Omental fat pad (tissue), 4 donors: ENCODE measurements at places on chromosomes 13 and 19. TPM values are rescaled to one million over a fixed set of nuclear protein-coding genes. Genes with fewer than 3 reads are reported as not detected.
A peak's percentile ranks its signal among the peaks of the same experiment; 100 is the strongest.

GRCh38 chr13:99724633-99725517 lies 223.6 kb downstream of the TM9SF2 start:
- no peak for DNase-seq

DNA sequence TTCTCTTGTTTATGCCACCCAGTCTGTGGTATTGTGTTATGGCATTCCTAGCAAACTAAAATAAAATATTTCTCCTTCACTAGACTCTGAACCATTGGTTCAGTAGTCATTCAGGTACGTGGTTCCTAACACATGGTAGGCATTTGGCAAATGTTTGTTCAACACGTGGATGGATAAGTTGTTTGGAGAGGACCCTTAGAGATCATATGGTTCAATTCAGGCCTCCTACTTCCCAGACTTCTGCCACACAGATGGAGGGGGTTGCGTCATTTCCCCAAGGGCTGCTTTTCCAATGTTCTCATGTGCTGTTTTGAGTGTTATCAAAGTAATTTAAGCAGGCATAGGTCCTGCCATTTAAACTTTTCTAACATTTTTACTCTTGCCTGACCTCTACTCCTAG lies 6.7 kb downstream of the CXCL17 start:
- no peak for DNase-seq

DNA sequence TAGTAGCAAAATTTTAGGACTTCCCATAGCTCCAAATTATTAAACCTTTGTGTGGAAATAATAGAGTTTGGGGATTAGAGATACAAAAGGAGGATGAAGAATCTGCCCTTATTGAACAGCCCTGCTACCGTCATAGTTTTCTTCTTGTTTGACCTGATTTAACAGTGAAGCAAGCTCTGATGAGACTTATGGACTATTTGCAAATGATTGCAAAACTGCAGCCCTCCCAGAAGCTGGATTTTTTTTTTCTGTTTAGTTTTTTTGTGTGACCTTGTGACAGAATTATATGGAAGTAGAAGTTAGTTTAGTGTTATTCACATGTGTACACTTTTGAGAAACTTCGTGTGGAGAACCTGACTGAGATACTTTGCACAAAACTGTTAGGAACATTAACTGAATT lies 267.8 kb downstream of the KCNRG start:
- no peak for DNase-seq

DNA sequence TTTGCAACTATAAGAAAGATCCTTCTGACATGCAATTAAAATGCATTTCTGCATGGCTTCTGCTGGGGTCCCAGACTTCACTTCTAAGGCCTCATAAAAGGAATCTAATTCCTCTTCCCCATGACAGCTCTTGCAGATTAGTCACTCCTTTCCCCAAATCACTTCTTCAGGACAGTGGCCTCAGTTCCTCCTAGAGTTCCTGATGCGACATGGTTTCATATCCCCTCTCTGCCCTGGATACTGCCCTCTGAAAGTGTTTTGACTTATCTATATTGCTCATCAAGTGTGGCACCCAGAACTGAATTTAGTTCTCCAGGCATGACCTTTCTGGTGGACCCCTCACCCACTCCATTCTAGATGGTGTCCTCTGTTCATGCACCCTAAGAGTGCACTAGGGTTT lies 238.1 kb downstream of the FOXO1 start:
- DNase-seq: no peak

DNA sequence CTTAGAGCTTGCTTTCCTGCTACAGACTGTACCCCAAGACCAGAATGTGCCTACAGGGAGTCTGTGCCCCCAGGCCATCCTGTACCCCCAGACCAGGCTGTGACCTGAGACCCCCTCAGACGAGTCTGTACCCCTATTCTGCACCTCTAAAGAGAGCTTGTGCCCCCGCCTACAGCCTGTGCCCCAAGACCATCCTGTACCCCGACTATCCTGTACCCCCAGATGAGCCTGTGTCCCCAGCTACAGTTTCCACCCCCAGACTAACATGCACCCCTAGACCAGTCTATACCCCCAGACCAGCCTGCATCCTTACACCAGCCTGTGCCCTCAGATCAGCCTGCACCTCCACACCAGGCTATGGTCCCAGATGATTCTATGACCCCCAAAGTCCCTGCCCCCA lies 2.0 kb downstream of the CACNG6 start:
- DNase-seq: no peak

DNA sequence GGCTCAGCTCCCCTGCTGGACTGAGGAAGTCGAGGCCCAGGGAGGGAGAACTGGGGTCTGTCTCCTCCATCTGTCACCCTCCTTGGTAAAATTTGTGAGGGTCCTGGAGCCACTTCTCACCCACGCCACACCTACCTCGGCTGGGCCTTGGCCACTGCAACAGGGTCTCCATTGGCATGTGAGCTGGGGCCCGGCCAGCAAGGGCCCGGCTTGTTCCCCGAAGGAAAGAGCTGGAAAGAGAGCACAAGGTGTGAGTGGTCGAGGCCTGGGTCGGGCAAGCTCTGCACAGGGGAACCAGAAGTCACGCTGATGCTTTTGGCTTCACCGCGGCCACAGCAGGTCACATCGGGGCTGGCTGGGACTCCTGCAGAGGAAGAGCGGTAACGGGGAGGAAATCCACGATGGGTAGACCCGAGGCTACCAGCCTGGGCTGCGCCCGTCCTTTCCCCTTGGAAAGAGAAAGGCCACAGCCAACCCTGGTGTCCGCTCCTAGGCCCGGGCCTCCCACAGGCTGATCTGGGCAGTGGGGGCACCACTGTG lies 9.0 kb downstream of the NANOS3 start:
- DNase-seq: no peak

GRCh38 chr19:35757231-35757748 lies 461 bp upstream of the HSPB6 start:
- DNase-seq: peak; percentile 53

DNA sequence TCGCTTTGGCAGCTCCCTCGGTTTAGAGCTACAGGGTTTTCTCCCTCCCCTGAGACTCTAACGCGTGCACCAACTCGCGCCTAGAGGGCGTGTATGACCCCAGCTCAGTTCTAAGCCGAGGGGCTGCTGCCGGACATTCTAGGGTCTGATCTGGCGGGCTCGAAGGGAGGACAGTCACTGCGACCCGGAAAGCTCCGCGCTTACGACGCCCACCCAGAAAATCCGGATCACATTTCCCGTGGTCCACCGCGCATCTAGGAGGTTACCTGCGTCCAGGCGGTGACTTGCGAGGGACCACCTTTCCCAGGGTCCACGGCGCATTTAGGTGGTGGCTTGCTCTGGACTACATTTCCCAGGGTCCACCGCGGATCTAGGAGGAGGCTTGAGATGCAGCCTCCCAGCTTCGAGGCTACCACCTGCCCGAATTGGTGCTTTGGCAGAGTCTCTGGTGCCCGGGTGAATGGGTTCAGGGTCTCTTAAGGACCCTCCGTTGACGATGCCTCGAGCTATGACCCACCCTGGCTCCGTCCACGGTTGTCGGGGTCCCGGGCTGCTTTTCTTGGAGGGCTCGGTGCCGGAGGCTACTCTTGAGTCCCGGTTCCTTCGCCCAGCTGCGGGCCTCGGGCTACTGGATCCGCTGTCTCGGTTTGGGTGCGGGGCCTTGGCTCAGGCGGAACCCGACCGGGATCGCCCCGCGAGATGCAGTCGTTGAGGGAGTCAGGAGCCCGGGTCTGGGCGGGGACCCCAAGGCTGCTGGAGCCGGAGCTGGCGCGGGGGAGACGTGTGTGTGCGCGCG lies 30.5 kb downstream of the ZNF146 start:
- DNase-seq: no peak

DNA sequence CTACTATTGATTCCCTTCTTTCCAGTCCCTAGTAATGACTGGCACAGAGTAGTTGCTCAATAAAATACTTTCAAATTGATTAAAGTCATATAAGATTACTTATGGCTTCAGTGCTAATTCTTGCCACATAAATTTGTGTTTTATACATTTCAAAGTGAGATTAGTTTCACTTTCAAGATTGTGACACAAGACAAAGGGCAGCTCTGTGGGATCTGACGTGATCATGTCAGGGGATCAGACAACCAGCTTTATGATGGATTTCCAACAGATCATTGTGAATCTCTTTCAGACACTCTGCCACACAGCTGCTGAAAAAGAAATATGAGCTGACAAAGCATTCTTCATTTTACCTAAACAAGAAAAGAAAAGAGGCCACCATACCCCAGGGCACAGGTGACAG lies 73.4 kb upstream of the POMP start:
- no peak for DNase-seq

DNA sequence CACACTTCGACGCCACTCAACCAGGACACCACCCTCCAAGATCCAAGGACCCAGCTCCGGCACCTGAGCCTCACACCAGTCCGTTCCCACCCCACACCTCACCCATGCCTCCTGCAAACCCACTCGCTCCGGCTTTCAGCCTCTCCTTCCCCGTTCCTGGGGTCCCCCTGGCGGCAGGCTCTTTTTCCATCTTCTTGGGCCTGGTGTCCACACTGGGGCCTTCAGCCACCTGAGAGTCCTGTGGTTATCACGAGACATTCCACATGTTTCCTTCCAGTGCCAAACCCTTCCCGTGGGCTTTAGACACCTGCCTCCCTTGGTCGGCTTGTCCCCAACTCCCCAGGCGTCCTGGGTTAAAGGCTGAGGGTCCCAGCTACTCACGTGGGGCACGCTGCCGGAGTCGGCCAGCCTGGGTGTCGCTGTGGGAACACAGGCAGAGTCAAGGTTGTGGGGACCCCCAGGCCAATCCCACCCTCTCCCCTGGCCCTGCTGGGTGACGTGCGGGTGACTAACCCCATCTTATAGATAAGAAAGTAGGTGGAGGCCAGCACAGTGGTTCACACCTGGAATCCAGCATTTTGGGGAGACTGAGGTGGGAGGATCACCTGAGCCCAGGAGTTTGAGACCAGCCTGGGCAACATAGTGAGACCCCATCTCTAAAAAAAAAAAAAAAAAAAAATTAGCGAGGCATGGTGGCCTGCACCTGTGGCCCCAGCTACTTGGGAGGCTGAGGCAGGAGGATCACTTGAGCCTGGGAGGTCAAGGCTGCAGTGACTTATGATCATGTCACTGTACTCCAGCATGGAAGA lies 1.9 kb downstream of the JSRP1 start:
- DNase-seq: no peak

DNA sequence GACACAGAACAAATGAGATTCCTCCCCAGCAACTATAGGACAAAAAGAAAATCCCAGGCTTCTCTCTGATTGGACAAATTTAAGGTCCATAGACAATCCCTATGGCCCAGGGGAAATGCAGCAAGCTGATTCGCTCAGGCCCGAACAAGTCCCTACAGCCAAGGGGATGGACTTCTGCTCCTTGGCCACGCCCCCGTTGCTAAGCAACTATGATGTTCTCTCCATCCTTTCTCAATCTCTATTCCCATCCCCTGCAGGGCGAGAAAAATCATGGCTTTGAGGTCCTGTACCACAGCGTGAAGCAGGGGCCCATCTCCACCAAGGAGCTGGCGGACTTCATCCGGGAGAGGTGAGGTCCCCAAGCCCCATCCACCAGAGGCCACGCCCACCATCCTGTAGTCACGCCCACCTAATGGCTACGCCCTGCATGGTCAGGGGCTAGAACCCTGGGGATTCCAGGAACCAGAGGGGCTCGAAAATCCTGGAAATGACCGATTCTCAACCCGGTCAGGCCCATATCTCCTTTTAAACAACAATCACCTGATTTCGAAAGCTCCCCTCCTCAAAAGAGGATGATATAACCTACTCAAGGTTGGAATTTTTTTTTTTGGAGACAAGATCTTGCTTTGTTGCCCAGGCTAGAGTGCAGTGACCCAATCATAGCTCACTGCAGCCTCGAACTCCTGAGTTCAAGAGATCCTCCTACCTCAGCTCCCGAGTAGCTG lies 11.4 kb downstream of the FCHO1 start:
- DNase-seq: no peak

DNA sequence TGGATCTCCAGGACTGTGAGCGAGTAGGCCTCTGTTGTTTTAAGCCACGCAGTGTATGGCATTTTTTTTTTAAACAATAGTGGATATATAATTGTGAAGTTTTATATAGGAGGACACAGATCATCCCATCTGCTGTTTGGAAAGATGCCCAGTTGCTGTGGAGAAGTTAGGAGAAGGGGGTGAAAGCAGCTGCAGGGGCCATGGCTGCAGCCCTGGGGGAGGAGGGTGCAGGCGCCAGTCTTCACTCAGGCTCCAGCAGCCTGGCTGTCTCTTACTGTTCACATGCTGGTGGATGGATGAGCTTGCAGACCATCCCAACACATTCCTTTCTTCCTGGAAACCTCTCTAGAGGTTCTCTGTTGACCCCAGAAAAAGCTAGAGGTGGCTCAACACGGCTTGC lies 242.3 kb downstream of the TEX29 start:
- DNase-seq: no peak

DNA sequence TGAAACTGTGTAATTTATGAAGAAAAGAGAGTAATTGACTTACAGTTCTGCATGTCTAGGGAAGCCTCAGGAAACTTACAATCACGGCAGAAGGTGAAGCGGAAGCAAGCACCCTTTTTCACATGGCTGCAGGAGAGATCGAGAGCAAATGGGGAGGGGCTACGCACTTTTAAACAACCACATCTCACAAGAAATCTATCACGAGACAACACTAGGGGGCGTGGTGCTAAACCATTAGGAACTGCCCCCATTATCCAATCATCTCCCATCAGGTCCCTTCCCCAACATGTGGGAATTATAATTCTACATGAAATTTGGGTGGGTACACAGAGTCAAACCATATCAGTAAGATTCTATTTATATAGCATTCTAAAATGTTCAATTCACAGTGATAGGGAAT lies 114.8 kb upstream of the TRPC4 start:
- DNase-seq: no peak

DNA sequence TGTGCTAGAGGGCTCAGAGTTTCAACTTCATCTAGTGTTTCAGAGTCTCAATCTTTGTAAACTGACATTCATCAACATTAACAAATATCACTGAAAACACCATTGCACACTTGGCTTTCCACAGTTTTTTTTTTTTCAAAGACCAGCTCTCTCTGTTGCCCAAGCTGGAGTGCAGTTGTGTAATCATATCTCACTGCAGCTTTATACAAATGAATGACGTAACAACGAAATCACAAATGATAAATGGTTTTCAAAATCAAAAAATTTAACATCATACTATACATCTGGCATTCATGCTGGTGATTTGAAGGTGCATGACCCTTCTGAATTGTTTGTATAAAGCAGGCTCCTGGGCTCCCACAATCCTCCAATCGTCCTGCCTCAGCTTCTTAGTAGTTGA lies 248.0 kb upstream of the TMTC4 start:
- no peak for DNase-seq

- DNase-seq: no peak
These were observed 6.8 kb downstream of the CEACAM1 start for GRCh38 chr19:42521346-42522030.

The SHISA7 gene
- not detected for total RNA-seq

The KBTBD7 gene
- 7.7 TPM for total RNA-seq

The CHMP2A gene
- total RNA-seq: 87.0 TPM

The PTH2 gene
- not detected for total RNA-seq

The MEIS3 gene
- 17.2 TPM for total RNA-seq

The ATP7B gene
- total RNA-seq: 9.8 TPM

The AMH gene
- 0.25 TPM for total RNA-seq

The ENOX1 gene
- total RNA-seq: 2.2 TPM

The CD22 gene
- total RNA-seq: 5.8 TPM

The RHPN2 gene
- 19.5 TPM for total RNA-seq

The ZNF90 gene
- 4.3 TPM for total RNA-seq

The ACP7 gene
- total RNA-seq: not detected

The TRIM13 gene
- total RNA-seq: 11.0 TPM

The NCAN gene
- not detected for total RNA-seq

The PNMA8B gene
- total RNA-seq: 3.0 TPM

The ZNF296 gene
- total RNA-seq: 0.31 TPM

The HPN gene
- 1.4 TPM for total RNA-seq

The MATK gene
- 2.8 TPM for total RNA-seq

The CBY2 gene
- not detected for total RNA-seq
